ENCODE measurements at places on chromosomes 5 and 9.

DNA sequence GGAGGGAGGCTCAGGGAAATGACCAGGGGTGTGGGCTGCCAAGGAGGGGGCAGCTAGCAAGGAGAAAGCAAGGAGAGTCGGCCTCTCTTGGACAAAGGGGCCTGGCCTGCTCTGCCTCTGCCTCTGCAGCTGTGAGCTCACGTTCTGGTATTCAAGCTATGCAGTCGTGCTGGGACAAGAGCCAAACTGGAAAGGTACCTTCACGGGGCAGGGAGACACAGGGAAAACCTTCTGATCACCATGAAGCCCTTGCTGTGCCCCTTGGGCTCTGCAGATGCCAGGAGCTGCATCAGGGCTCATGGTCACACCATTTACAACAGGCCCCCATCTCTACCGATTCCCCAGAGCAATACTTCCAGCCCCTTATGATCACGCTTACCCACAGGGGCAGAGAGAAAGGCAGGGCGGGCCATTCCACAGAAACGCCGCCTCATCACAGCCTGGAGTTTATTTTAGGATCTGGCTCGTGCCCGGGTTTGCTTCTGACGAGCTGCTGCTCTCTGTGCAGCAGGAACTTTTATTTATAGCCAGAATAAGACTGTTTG lies 63.2 kb downstream of the PRRT1B start:
- no peak for DNase-seq

- DNase-seq: no peak
Observed at GRCh38 chr9:94918038-94918753, 191.7 kb downstream of the AOPEP start.

- no peak for DNase-seq
Observed at GRCh38 chr9:129109952-129110739, 447 bp downstream of the CRAT start.

GRCh38 chr9:113963017-113963620 lies 87.0 kb downstream of the ZNF618 start:
- DNase-seq: no peak

DNA sequence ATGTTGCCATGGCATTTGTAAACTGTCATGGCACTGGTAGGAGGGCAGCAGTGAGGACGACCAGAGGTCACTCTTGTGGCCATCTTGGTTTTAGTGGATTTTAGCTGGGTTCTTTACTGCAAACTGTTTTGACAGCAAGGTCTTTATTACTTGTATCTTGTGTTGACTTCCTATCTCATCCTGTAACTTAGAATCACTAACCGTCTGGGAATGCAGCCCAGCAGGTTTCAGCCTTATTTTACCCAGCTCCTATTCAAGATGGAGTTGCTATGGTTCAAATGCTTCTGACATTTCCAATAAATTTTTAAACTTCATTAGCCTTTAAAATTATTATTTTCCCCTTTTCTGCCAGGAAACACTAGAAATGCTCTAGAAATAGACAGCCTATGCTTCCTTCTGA lies 839.1 kb downstream of the NR2F1-AS1 start:
- no peak for DNase-seq

GRCh38 chr9:134275375-134275774 lies 50.9 kb upstream of the RXRA start:
- no peak for DNase-seq

- DNase-seq: no peak
Observed at GRCh38 chr5:109411627-109412026, 1.9 kb upstream of the PJA2 start.

- DNase-seq: no peak
Observed at GRCh38 chr5:9067154-9067553, 478.7 kb downstream of the SEMA5A start.

GRCh38 chr9:133246562-133246961 lies 28.4 kb downstream of the ABO start:
- DNase-seq: no peak

- no peak for DNase-seq
Observed at GRCh38 chr9:16625161-16625631, 245.3 kb downstream of the BNC2 start.

GRCh38 chr9:104987743-104988142 lies 59.8 kb upstream of the ABCA1 start:
- no peak for DNase-seq

DNA sequence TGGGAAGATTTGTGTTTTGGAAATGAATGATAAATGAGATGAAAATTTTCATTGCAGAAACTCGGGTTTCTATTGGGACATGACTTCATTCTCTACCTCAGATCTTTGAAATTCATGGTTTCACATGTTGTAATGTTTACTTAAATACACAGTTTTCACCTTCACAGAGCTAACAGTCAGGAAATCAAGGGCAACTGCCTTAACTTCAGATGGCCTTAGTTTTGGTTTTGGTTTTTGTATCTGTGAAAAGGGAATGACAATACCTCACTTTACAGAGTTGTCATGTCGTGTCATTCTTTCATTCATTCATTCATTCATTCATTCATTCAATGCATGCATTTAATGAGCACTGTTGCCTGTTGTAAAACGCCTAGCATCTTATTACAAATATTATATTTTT lies 41.9 kb downstream of the NIM1K start:
- DNase-seq: no peak

DNA sequence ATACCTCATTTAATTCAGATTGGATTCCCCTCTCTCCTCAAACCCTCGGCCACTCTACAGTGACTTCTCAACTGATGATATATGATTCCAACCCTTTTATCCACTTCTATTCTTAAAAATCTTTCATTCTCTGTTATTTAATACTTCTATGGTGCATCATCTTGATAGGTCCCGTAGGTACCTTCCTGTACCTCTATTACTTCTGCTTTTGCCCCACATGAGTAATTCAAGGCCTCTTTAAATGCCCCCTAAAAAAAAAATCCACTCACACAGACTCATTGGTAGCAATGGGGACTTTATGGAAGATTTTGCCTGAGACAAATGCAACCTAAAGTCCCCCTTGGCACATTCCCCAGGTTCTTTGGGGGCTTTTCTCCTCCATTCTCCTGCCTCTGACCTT lies 54.3 kb downstream of the FAM81B start:
- DNase-seq: no peak

DNA sequence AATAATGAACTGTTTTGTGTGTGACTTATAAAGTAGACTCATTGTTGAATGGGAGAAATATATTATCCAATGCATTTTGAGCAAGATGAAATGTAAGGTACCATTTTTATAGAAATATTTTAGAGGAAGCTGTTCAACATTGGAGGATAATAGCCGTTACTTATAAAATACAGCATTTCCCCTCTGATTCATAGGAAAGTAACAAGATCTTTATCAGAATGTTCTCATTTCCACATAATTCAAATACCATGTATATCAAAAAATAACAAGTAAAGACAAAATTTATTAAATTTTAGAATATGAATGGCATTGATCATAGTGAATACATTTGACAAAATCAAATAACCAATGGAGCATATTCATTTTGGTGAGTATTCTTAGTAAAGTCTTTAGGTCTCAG lies 346.7 kb upstream of the PTGER4 start:
- no peak for DNase-seq

DNA sequence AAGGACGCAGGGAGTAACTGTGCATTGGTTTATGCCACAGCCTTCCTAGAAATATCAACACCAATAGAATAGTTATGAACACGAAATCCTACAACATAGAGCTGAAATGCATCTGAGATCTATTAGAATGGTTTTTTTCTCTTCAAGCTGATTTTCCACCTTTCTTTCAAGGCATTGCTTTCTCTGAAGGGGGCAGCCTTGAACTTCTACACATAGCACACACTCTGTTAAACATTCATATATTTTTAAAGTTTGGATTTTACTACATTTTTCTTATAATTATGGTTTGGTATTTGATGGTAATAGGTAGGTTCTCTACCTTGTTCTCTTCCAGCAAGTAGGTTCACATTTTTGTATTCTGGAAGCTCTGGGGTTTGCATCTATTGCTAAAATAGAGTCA lies 661.8 kb downstream of the SEMA5A start:
- no peak for DNase-seq

DNA sequence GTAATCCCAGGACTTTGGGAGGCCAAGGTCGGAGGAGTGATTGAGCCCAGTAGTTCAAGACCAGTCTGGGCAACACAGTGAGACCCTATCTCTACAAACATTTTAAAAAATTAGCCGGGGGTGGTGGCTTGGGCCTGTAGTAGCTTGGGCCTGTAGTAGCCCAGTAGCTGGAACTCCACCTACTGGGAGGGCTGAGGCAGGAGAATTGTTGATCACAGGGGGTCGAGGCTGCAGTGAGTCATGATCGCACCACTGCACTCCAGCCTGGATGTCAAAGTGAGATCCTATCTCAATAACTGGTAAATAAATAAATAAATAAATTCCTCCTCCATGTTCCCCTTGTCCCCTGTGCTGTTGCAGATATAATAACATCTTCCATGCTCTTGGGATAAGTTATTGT lies 14.3 kb downstream of the VCAN start:
- DNase-seq: no peak

DNA sequence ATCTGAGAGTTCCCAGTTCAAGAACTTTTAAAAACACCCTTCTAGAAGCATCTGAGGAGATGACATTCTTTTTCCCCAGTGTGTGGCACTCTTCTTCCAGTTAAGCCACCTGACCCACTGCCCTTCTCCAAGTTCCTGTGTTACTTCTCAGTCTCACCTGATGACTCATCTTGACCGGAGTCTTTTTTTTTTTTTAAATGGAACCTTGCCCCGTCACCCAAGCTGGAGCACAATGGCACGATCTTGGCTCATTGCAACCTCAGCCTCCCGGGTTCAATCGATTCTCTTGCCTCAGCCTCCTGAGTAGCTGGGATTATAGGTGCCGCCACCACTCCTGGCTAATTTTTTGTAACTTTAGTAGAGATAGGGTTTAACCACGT lies 224.1 kb upstream of the DAB2 start:
- DNase-seq: no peak

DNA sequence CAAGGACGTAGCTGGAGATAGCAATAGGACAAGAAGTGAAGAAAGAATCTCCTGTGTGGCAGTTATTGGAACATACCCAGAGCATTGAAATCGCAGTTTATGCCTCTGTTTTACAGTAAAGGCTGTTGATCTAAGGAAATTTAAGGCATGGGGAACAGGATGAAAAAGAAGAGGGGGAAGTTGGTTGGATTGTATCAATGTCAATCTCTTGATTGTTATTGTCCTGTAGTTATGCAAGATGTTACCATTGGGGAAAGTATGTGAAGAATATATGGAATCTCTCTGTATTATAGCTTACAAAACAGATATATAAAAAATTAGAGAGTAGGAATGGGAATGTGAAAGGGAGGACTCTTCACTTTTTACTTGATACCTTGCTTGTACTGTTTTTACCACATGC lies 195.6 kb upstream of the NREP start:
- no peak for DNase-seq

GRCh38 chr5:159018855-159019254 lies 80.9 kb downstream of the EBF1 start:
- DNase-seq: no peak

- DNase-seq: no peak
Observed at GRCh38 chr5:161530700-161531099, 15.8 kb downstream of the GABRB2 start.

DNA sequence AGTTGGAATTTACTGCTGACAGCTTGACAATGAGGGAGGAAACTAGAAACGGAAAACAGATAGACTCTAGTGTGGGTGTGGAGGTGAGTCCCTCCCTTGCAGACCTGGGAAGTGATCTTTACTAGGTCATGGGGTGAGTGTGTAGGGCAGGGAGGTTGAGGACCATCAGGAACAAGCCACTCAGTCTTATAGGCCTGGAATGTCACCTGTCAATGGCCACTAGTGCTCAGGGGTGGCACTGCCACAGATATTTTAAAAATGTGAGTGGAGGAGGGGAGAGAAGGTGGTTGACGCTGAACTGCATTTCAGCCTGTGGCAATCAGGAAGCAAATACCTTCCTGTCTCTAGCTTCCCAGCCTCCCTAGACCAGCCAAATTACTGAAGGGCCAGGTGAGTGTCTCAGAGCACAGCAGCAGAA lies 9.0 kb downstream of the OR2S2 start:
- DNase-seq: no peak

- no peak for DNase-seq
Observed at GRCh38 chr5:154483654-154484392, 5.8 kb upstream of the HAND1 start.

- no peak for DNase-seq
Observed at GRCh38 chr9:136020206-136020605, 59.0 kb upstream of the UBAC1 start.

- DNase-seq: no peak
Observed at GRCh38 chr5:109516390-109516789, 106.6 kb upstream of the PJA2 start.

DNA sequence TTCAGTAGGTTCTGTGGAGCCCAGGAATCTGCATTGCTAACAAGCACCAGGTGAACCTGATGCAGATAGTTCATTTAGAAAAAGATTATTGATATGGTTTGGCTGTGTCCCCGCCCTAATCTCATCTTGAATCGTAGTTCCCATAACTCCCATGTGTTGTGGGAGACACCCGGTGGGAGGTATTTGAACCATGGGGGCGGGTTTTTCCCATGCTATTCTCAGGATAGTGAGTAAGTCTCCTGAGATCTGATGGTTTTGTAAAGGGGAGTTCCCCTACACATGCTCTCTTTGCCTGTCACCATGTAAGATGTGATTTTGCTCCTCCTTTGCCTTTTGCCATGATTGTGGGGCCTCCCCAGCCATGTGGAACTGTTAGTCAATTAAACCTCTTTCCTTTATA lies 212.0 kb downstream of the RAB3C start:
- no peak for DNase-seq

GRCh38 chr9:90846770-90847419 lies 45.3 kb downstream of the SYK start:
- no peak for DNase-seq

- DNase-seq: no peak
Observed at GRCh38 chr5:178067755-178068154, 45.6 kb upstream of the N4BP3 start.

DNA sequence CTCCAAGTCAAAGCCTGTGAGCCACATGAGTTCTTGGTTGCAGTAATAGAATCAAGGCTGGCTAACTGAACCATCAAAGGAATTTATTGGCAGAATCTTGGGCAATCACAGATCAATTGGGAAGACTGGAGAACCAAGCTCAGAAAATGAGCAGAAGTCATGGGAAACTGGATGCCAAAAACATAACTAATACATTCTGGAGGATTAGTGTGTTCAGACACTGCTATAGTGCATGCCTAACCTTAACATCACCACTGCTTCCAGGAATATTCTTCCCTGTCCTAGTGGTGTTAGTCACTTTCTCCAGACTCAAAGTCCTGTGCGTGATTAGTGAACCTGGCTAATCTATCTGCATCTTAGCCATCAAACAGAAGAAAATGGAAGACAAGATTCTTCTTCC lies 843.7 kb downstream of the EFNA5 start:
- DNase-seq: no peak

GRCh38 chr5:76271836-76272235 lies 131.2 kb upstream of the IQGAP2 start:
- DNase-seq: no peak

DNA sequence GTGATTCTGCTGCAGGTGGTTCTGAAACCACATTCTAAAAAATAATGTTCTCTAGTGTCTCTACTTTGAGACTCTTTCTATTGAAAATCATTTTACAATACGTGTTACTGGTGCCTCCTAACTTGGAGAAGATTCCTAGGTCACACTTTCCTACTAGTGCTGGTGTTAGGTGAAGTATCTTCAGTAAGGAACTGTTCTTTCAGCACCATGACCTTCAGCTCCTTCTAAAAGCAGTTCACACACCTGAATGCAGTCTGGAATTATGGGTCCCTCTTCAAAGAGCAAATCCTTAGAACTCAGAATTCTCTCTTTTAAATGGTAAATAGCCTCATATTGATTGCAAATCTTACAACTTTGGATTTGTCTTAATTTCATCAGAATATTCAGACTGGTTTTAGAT lies 10.6 kb upstream of the DPYSL3 start:
- DNase-seq: no peak

Measured in T-helper 22 cell (primary cell).